AML-193 (cell line): ENCODE measurements at places on chromosomes 12 and 14.

- peak; percentile 4 for DNase-seq
Measured at GRCh38 chr12:89160716-89161123, 191.6 kb downstream of the DUSP6 start.

- DNase-seq, result no peak
Measured at GRCh38 chr14:50334211-50334610, 22.1 kb downstream of the DMAC2L start.

DNA sequence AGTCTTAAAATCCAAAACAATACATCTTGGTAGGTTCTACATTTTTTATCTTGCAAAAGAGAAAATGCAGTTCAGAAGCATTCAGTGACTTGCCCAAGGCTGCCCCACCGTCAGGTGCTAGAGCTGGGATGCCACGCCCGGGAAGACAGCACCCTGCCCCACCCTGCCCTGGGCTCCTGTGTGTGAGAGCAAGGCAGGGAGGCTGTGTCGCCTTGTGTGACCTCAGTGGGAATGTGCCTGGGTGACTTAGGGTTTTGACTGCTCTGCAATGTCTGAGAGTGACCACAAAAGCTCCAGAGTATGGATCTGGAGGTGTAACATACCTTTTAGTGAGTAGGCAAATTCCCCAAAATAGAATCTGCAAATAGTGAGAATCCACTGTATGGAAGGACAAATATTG is 60.0 kb downstream of the AACS start:
- DNase-seq, result no peak

- no peak for DNase-seq
Measured at GRCh38 chr12:131747276-131748177, 36.6 kb downstream of the SFSWAP start.

DNA sequence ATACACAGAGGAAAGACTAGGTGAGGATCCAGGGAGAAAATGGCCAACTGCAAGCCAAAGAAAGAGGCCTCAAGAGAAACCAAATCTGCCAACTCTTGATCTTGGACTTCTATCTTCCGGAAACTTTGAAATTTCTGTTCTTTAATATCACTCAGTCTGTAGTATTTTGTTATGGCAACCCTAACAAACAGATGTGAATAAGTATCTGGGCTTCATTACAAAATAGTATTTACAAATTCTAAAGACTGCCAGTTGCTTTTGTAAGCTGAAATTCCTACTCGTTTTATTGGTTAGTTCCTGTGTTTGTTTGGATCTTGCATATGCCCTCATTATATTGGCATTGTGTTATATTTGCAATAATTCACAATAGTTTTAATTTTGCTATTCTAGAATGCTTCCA is 143.2 kb upstream of the USP15 start:
- no peak for DNase-seq

- no peak for DNase-seq
Measured at GRCh38 chr12:26846416-26846815, 13.4 kb upstream of the ITPR2 start.

DNA sequence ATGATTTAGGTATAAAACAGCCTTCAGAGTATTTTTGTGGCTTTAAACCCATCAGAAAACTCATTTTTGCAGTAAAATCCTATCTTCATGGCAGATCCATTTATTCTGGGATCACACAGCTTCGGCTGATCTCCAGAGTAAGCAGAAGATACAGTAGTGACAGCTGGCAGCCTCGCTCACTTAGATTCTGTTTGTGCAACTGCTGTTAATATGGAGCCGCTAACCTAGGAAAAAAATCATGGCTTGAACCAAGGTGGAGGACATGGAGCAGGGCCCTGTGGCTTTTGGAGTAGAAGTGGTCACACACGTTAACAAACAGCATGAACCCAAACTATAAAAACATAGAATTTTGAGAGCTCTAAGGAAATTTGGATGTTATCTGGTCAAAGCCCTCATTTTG is 137.2 kb upstream of the ARHGAP5 start:
- no peak for DNase-seq

DNA sequence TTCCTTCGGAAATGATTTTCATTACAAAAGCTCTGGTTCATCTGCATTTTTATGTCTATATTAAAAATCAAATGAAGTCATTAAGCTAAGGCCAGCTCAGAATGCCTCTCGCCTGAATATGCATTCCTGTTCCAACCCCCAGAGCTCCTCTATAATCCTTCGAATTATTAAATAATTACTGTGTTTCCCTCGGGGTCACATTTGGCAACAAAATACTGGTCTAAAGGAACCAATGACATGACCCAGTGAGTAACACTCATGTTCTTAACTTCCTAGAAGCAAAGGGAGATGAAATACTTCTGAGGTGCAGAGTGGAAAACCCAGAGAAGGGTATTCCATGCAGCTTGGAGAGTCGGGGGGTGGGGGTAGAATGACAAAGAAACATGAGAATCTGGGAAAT is 68.3 kb downstream of the FOXN3 start:
- no peak for DNase-seq

DNA sequence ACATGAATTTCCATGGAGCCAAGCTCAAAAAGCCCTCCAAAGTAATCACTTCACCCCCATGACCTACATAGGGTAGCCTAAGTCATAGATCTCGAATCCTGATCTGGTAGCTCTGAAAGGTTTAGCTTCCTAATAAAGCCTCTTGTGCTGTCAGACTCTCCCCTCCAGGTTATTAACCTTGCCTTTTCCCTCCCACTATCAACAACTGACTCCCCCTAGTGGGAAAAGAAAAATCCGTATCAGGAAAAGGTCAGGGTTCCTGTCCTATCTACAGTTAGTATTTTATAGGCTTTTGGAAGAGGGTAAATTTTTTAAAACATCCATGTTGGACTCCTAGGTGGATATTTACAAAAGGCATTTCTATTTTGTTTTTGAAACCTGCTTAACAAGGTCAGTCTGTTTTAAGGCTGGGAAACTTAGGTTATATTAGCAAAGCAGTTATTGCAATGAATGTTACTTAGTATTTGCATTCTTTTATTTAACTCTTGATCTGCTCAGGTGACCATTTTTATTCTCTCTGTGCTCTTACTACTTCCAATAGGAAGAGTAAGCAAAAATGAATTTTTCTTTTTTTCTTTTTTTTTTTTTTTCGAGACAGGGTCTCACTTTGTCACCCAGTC is 8.0 kb downstream of the YY1 start:
- peak; percentile 28 for DNase-seq

DNA sequence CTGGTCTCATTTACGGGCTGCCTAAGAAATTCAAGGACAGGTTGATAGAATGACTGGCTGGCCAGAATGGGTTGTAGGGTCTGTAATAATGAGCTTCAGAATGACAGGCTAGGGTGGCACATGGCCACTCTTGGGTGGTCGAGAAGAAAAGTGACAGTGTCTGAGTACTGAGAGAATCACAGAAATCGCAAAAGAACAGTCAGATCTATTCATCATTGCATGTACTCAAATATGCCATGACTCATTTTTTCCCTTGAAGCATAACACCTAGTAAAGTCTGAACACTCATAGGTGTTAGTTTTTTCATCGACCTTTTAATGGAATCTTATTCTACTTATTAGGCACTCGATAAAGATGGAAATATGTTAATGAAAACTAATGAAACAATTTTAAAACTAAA is 37.8 kb upstream of the SEL1L start:
- DNase-seq, result no peak

- no peak for DNase-seq
Measured at GRCh38 chr12:104802208-104802607, 155.9 kb downstream of the SLC41A2 start.

- no peak for DNase-seq
Measured at GRCh38 chr12:124554429-124555029, 12.9 kb downstream of the NCOR2 start.

DNA sequence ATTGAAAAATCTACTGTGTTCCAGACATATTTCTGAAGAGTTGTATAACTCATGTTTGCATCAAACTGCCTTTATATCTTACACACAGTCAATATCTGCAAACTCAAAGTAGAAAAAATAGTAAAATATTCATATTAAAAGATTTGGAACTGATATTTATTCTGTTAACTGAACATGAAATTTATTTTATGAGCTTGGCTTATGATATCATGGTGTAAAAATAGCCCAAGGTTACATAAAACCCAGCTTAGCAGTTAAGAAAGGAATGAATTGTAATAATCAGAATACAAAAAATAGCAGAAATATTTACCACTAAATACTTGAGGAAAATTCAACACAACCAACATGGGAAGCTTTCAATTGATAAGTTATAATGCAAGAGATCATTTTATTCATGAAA is 367.9 kb downstream of the FLRT2 start:
- DNase-seq, result no peak

DNA sequence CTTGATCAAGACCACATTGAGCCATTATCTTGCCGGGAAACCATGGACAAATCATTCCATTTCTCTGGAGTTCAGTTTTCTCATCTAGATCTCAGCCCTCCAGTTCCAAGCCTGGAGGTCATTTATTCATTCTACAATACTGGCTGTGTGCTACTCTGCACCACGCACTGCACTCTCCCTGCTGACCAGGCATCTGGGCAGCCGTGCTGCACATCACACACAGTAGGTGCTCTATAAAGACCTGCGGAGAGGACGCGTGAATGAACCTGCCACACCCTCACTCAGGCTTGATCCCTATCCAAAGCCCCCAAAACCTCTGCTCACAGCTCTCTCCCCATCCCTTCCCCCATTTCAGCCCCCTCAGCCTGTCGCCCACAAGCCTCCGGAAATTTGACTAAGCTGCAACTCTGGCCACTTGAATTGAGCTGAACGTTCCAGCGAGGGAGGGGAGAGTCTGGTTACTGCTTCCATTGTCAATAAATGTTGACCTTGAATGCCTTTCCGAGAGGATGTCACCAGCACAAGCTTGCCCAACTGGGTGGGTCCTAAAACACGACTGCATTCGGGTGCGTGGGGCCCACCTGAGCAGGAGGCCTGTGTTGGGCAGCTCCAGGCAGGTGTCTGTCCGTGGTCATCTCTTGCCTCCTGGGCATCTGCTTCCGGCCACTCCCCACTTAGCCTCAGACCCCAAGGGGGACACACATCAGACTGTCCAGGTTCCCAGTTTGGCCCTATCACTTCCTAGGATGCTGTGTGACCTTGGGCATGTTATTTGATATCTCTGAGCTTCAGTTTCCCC is 17.8 kb downstream of the FAIM2 start:
- DNase-seq, result no peak

- DNase-seq, result no peak
Measured at GRCh38 chr12:119594399-119594730, 791 bp downstream of the TMEM233 start.
